ENCODE measurements at places on chromosomes 12 and 14. TPM values are rescaled to one million over a fixed set of nuclear protein-coding genes. Genes with fewer than 3 reads are reported as not detected.

- no peak for DNase-seq
These were observed 1.7 kb upstream of the C12orf56 start for GRCh38 chr12:64392221-64392620.

DNA sequence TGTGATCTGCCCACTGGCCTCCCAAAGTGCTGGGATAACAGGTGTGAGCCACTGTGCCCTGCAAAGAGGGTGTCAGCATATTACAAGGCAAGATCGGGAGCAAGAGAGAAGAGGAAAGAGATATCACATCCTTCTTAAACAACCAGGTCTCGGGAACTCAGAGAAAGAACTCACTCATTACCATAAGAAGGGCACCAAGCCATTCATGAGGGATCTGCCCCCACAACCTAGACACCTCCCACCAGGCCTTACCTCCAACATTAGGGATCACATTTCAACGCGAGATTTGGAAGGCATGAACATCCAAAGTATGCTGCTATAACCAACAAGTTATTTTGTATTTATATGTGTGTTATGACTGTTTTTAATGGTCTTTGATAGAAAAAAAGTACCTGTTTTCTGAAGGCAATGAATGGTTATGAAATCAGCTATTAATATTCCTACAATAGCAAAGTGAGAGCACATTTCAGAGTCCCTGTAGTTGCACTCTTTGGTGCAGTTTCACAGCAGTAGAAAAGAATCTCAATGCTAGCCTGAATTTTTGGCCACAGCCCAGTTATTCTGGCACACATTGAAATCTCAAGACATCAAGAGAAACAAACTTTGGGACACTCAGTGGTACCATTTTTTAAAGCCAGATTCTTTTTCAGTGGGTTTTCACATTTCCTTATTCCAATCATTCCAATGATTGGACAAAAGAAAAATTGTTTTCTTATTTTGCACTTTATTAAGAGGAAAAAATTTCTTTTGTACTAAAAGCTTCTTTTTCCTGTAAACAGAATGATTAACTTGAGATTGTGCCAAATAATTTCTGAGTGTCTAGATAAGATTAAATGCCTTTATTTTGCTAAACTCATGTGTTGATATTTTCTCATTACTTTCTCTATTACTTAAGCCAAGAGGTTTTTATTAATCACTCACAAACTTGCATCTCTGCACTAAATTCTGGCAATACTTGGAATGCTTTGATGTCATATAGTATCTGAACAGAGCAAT, 582.6 kb upstream of the ATP2B1 start:
- no peak for DNase-seq

- no peak for DNase-seq
These were observed 17.3 kb upstream of the KRR1 start for GRCh38 chr12:75528692-75529091.

DNA sequence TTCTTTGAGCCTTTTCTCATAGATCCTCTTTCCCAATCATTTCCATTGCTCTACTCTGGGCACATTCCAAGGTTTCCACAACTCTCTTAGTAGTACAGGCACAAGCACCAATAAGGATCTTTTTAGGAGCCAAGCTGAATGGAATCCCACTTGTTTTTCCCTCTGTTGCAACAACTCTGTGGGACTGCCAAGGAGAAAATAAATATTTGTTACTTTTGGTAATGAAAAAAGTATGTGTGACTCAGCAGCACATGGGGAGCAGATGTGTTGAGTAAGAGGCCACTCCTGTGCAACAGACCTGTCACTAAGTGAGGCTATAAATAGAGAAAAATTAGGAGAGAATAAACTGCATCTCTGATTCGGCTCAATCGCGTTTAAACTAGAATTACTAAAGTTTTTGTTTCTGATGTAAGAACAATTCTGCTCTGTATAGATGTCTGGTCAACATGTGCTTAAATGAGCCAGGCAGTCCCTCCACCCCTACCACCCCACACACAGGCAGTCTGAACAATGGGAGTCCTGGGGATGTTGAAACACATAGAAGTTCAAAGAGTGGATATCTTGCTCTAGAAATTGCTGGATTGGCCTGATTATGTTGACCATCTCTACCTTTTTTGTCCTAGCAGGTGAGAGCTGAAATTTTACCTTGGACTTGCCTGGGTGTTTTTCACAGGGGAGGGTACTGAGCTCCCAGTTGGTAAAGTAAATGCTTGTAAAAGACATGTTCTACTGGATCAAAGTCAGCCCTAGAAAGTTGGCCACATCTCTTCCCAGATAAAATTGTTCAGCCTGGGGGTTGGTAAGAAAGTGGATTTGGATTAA, 244.3 kb upstream of the NOVA1 start:
- DNase-seq = no peak

GRCh38 chr12:131468206-131468605, 242.7 kb upstream of the SFSWAP start:
- no peak for DNase-seq

- no peak for DNase-seq
These were observed 16.5 kb upstream of the SERPINA4 start for GRCh38 chr14:94544726-94545125.

DNA sequence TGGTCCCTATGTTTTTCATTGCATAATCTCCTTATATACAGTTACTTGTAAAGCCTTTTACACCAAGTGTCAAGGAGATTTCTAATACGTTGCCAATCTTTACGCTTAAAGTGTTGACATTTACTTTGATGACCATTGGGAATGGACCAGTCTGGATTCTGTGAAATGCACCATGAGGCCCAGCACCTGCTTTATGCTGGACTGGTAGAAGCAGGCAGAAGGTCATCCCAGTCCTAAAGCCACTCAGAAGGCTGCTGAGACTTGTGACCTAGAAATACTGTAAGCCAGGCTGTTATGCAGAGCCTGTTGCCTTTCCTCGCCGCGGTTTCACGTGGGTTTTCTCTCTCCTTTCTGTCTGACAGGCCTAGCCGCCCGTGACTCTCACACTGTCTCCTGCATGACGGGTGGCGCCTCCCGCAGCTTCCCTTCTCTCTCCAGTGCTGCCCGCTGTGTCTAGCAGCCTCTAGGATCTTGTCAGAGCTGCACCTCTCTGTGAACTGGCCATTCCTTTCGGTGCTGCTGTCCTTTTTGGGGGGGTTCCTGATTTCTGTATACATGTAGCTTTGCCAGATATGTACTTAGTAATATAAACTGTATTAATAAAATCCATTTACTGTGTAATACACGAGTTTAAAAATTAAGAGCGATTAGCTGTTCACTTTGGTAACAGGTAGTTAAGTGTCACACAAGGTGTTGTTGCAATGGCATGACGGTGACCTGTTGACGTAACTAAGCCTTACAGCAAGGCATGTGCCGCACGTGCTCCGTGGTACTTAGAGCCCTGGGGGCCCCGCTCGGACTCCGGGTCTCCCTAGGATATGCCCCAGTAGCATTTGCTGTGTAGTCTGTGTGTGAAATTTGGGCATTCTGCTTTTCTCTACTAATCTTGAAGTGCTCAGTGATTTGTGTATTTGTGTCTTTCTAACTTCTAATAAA, 29.7 kb downstream of the XRCC3 start:
- DNase-seq = no peak

The DTX1 gene
- total RNA-seq = 3.3 TPM

The KRT8 gene
- total RNA-seq = 96.2 TPM
